Activated CD8-positive, alpha-beta memory T cell treated with anti-CD3 and anti-CD28 coated beads for 24 hours (primary cell): ENCODE measurements at places on chromosomes 6 and 20.

GRCh38 chr6:170048615-170049256, 242.1 kb downstream of the DLL1 start:
- DNase-seq = no peak

GRCh38 chr6:95095855-95096254, 481.5 kb upstream of the MANEA start:
- no peak for DNase-seq

DNA sequence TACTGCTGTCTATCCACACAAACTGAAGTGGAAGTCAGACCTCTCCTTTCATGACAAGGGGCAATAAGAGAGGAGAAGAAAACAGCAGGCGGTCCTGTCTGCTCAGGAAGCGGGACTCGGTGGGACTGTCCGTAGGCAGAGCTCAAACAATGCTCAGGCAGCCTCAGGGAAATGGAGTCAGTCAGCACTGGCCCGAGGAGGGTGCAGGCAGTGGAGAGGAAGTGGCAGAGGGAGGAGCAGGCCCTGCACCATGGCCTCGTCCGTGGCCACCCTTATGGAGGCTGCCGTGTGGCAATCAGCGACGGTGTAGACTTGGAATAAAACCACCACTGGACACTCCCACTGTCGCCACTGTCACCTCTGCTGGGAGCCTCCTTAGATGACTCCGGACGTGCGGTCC, 19.6 kb downstream of the FOXC1 start:
- no peak for DNase-seq

GRCh38 chr6:137851669-137852068, 15.4 kb upstream of the TNFAIP3 start:
- no peak for DNase-seq

- DNase-seq = no peak
Observed at GRCh38 chr6:150503586-150504339, 95.9 kb upstream of the PLEKHG1 start.
